Thoracic aorta (tissue), 2 donors: ENCODE measurements at places on chromosomes 2 and 18. TPM values are rescaled to one million over a fixed set of nuclear protein-coding genes. Genes with fewer than 3 reads are reported as not detected.

DNA sequence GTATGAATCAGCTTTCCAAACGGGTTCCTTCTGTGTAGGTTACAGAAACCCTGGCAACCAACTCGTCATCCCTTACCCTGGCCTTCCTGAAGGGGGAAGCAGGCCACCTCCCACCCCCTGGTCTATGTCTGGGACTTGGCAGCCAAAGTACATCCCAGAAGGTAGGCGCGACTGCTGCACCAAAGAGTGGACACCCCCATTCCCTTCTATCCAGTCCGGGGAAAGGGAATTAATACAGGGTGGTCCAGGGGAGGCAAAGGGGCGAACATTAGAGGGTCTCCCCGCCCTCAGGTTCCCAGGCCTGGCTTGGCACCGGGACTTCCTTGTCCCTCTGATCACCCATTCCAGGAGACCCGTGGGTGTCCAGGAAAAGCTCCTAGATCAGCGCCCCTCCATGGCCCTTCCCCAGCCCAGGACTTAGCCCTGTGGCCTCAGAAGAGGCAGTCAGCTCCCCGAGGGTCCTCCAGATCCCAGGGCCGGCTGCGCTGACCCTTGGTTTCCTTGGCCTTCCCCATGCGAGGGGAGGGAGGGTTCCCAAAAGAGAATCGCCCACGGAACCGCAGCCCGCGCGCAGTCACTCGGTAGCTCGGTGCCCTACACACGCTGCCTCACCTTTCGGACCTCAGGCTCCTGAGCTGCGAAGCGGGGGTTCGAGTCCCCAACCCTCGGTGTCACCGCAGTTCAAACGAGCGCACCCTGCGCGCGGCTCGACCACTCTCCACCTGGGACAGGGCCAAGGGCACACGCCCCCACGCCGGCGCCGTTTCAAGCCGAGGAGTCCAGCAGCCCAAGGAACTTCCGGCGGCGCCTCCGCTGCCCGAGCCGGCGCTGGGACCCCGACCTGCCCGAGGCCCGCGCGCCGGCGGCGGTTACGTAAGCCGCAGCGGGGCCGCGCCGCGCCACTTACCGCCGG is at the start of gene PER2:
TSS of gene PER2 (minus strand) at position 874 of the 913 bp plus-strand sequence. CDS start 10,674 bp downstream, outside the sequence.
- H3K4me1 ChIP-seq: peaks cover 56% of the 10 kb centered on the region
- H3K36me3 ChIP-seq: no peaks in the 10 kb centered on the region
- peak within 1 kb of the TSS; percentile 92 for H3K4me3 ChIP-seq

PAX8 gene
- total RNA-seq: 2.4 TPM

CYTIP gene
- 4.5 TPM for total RNA-seq

GRCh38 chr2:160305081-160305750 is 105.1 kb upstream of the ITGB6 start:
- peaks cover 25% of the 10 kb centered on the region for H3K4me1 ChIP-seq
- DNase-seq: no peak
- H3K4me3 ChIP-seq: no peak overlapping the region
- H3K27me3 ChIP-seq: no peaks in the 10 kb centered on the region

TGOLN2 gene
- 175 TPM for total RNA-seq

DNA sequence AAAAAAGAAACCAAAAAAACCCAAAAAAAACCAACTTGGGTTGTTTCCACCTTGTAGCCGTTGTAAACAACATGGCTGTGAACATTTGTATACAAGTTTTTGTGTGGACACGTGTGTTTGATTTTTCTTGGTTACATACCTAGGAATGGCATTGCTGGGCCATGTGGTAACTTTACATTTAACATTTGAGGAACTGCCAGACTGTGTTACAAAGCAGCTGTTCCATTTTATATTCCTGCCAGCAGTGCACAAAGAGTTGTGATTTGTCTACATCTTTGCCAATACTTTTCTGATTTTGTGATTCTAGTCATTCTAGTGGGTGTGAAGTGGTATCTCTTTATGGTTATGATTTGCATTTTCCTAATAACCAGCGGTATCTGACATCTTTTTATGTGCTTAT is 22.5 kb downstream of the LPIN1 start:
- H3K27ac ChIP-seq: no peak overlapping the region
- no peak overlapping the region for H3K4me3 ChIP-seq
- no peaks in the 10 kb centered on the region for H3K4me1 ChIP-seq
- no peak for DNase-seq

GRCh38 chr2:128196026-128196425 is 105.0 kb downstream of the UGGT1 start:
- H3K27me3 ChIP-seq: no peaks in the 10 kb centered on the region
- no peak overlapping the region for H3K27ac ChIP-seq
- no peak overlapping the region for H3K4me3 ChIP-seq
- no peak for DNase-seq
- H3K4me1 ChIP-seq: peaks cover 8% of the 10 kb centered on the region

GRCh38 chr2:94993176-94994062 is 32.1 kb upstream of the MAL start:
- H3K4me1 ChIP-seq: no peaks in the 10 kb centered on the region
- H3K36me3 ChIP-seq: no peaks in the 10 kb centered on the region
- DNase-seq: no peak
- H3K27ac ChIP-seq: no peak overlapping the region

- H3K27ac ChIP-seq: no peak overlapping the region
- no peaks in the 10 kb centered on the region for H3K4me1 ChIP-seq
- DNase-seq: no peak
- H3K27me3 ChIP-seq: no peaks in the 10 kb centered on the region
These were observed 850.6 kb downstream of the CNTNAP5 start for GRCh38 chr2:124875627-124876244.

MAL gene
- total RNA-seq: not detected

GRCh38 chr2:127642706-127643438 is 3.1 kb upstream of the GPR17 start:
- peak overlapping the region; percentile 50 for H3K27ac ChIP-seq
- H3K4me3 ChIP-seq: no peak overlapping the region
- no peak for DNase-seq
